ENCODE measurements at places on chromosomes 2 and 18. TPM values are rescaled to one million over a fixed set of nuclear protein-coding genes. Genes with fewer than 3 reads are reported as not detected.

DNA sequence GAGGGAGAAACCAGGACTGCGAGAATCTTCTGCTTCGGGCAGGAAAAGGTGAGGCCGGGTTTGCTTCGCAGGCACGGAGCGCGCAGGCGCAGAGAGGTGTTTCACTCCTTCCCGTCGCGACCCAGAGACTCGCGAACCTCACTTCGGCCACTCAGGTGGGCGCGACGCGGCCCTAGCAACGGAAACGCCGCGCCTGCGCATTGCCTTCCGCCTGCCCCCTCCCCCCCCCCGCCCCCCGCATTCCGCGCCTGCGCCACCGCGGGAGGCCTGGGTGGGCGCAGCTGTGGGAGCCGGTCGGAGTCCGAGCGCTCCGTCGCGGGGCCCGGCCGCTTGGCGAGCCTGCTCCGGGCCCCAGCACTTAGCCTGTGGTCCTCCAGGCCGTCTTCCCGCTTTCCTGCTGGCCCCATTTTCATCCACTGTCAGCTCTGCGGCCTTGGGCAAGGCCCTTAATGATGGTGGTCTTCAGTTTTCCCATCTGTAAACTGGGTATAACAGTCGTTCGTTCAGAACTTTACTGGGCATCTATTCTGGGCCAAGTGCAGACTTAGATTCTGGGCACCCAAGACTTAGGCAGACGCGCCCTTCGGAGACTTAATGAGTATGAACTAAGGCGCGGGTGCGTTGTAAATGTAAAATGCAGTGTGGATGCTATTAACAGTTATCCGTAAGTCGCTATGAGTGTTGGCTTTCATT, 62.1 kb upstream of the ACKR3 start:
- peak; percentile 12 for DNase-seq

GRCh38 chr2:127700527-127701192, 637 bp upstream of the SFT2D3 start:
- DNase-seq = no peak

- no peak for DNase-seq
Measured at GRCh38 chr2:179622112-179622511, 239.3 kb downstream of the ZNF385B start.

DNA sequence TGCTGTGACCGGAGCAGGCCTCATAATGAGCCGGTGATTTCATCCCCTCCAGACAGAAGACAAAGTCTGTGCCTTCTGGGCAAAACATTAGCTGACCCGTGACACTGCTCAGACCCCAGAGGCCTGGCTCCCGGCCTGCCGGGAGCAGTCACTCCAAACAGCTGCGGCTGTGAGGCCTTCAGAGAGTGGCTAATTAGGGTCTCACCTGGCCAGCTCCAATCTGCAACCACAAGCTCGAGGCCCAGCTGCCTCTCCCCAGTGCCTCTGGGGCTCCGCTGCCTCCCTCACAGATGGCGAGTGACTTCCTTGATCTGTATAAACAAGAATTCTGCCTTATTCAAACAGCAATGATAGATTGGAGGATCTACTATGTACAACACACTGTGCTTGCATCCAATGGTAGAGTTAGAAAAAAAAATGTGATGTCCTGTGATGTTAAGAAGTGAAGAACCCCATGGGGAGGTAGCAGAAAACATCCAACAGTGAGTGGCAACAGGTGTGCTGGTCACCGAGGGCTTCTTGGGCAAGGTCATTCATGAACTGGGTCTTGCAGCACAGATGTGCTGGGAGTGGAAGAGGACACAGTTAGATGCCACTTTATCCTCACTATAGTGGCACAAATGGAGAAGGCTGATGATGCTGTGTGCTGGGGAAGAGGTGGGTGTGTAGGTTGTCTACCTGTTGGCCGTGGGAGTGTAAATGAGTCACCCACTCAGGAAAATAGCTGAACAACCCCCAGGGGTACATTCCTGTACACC, 98.2 kb upstream of the ASAP2 start:
- DNase-seq = no peak

DNA sequence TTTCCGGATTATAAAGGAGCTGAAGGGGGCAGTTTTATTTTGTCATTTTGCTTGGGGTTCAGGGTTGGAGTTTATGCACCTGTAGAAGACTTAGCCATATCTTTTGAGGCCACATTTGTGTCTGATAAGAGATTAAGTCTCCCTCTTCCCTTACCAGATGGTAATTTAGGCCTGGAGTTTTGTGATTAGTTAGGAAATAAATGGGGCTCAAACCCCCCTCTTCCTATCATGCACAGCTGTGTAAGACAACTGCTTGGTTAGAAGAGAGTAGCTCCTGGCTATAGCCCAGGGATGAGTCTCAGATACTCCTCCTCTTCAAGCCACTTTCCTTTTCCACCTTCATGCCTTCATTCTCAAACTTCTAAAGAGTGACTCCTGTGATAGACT, 802 bp upstream of the SAP130 start:
- no peak for DNase-seq

DNA sequence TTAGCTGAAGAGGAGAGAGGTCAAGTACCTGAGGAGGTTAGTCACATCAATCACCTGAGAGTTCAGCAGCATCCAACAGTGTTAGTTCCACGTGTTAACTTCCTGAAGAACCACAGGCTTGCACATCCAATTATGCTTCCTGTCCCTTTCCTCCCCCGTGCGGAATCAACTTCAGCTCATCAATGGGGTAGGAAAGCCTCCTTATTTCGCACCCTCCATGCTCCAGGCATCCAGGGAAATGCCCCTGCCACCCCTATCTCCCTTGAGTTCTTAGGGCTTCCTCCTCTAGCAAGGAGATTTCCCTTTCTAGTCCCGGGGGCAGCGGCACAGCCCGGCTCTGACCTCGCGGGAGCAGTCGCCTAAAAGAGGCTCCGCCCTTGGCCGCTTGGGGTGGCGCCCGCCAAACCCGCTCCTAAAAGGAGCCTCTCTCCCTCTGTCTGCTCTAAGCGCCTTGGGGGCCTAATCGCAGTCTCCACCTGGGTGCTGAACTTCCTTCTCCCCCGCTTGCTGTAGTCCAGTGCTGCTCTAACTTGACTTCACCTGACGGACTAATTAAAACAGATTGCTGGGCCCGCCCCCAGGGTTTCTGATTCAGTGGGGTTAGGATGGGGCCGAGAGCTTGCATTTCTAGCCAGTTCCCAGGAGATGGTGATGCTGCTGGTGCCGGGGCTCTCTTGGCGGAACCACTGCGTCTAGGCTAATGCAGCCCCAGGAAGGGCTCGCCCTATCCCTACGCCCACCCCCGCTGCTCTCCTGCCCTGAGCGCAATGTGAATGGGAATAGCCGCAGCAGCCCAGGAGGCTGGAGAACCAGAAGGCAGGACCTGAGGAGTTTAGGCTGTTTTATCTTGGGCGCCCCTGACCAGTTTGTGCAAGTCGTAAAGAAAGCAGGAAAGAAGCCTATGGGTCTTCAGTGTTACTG, 3.4 kb upstream of the TET3 start:
- no peak for DNase-seq

DNA sequence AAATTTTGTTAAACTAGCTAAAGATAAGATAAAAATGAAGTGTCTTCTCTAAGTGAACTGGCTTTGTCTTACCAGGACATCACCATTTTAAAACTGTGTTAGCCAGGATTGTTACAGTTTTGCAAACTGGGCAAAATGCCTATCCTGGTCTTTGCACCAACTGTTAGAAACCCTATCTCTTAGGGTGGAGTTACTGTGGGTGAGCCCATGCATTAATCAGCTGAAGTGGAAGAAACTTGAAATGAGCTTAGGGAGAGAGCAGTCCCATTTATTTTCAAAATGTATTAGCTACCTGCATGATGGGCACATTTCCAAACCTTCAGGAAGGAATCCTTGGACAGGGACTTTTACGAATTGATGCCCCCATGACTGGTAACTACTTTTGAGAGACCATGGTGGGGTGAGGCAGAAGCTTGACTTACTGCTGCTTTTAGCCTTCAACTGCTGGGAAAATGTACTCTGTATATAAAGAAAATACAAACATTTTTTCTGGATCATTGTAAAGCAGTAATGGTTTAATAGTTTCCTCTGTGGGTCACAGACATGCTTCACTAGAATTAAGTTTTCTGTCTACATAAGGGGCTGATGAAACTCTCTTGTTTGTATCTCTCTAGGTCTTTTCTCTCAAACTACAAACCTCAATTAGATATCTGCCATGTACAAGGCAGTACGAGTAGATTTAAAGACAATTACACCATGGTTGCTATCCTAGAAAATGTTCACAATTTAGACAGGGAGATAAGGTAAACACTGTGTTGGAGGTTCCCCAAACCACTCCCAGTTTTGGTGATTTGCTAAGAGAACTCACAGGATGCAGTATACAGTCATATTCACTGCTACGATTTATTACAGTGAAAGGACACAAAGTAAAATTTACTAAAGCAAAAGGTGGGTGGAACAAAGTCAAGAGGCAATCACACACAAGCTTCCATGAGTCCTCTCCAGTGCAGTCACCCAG, 321.4 kb upstream of the MMADHC start:
- no peak for DNase-seq

GRCh38 chr2:134408791-134409190, 154.9 kb downstream of the MGAT5 start:
- no peak for DNase-seq

DNA sequence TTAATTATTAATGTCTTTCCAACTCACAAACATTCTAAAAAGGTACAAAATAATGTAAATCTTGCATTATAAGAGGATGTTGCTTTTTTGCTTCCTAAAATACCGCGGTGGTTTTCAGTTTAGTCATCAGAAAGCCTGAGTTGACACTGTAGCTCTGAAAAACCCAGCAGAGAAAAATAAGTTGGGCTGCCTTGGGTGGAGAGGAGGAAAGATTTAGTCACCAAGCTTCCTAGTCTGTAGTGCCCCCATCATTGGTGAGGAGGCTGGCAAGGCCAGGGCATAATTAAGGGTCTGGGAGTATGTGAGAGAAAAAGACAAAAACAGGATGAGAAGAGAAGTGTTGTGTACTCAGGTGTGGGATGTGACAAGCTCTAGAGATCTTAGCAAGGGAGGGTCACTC, 5.7 kb downstream of the PTPRM start:
- DNase-seq = no peak

DNA sequence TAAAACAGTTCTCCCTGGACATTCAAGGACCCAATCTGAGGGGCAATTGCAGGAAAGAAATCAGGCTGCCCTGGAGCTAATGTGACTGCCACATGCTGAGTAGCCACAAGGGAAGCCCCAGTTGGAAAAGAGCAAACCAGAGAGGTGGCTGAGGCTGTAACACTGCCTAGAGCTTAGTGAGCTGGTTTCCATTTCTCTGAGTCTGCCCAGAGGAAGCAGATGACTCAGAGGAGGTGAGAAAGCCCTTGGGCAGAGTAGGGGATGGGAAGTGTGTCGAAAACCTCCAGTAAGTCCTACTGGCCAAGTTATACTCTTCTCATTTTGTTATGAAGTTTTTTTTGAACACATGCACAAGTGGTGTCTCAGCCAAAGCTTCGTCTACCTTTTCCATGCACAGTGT, 753.0 kb downstream of the CNTNAP5 start:
- DNase-seq = no peak

- DNase-seq = no peak
Measured at GRCh38 chr18:6270771-6271216, 143.9 kb downstream of the L3MBTL4 start.

GRCh38 chr2:96204836-96205624, 3.6 kb downstream of the STARD7 start:
- DNase-seq = no peak

- no peak for DNase-seq
Measured at GRCh38 chr2:148917431-148917830, 42.4 kb downstream of the KIF5C start.

The GDF7 gene
- total RNA-seq = not detected

The POTEC gene
- total RNA-seq = not detected

The DNAJC5G gene
- not detected for total RNA-seq

The CABYR gene
- total RNA-seq = 0.31 TPM

The DSC2 gene
- not detected for total RNA-seq

The HDAC4 gene
- total RNA-seq = 28.3 TPM
